ENCODE measurements at places on chromosomes 11 and 22.

- DNase-seq = peak; percentile 83
These were observed at the start of gene ZC3H7B for GRCh38 chr22:41301085-41302020. ZC3H7B (plus strand) TSS chr22:41301525; CDS start chr22:41320661, 19,136 bp downstream.

DNA sequence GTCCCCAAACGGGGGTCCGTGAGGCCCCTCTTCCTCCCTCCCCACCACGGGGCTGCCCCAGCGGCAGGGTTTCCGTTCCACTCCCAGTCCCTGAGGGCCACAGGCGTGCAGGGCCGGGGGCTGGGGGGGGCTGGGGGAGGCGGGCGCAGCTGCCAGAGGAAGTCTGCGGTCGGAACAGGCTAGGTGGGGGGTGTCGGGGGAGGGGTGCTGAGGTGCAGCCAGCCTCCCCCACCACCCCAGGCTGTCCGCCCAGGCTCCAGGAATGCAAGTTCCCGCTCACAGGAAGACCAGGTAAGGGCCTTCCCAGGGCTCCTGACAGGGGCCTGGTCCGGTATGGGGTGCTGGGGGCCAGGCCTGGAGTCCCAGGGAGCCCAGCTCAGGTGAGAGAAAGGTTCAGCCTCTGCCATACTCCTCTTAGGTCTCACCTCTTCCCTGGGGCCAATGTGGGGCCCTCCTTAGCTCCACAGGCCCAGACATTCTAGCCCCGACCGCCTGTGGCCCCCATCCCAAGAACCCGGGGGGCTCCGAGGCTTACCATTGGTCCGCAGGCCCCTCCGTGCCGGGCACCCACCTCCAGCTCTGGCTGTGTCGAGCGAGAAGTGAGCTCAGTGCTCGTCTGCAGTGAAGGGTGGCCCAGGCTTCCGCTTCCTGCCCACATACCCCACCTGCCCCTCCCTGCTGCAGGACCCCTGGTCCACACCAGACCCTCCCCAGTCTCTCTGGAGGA is at the start of gene PTPRCAP:
PTPRCAP (minus strand) TSS at position 601 of the 727 bp plus-strand sequence; CDS start at position 538, 63 bp downstream.
- DNase-seq = no peak

- no peak for DNase-seq
These were observed 11.6 kb downstream of the RIBC2 start for GRCh38 chr22:45425101-45425500.

- DNase-seq = no peak
These were observed 1652.8 kb downstream of the LRRC4C start for GRCh38 chr11:39806652-39807051.

GRCh38 chr22:37248251-37248650 is 4.2 kb upstream of the RAC2 start:
- no peak for DNase-seq

- DNase-seq = no peak
These were observed 56.9 kb downstream of the USP47 start for GRCh38 chr11:11898648-11899047.

DNA sequence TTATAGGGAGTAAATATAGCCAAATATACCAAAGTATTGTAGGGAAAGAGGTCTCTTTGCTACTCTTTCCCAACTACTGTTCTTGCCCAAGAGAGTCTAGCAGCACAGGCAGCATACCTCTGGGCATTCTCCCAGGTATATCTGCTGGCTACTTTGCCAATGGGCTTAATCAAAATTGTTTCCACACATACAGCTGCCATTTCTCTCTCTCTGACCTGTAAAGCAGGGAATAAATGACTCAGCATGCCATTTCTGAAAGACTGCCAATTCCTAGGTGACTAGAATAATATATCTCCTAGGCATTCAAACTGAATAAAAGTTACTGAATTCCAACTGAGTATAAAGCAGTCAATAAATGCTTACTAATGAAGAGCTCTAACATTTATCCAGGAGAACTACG is 44.6 kb downstream of the RDX start:
- DNase-seq = peak; percentile 33

Data from hematopoietic multipotent progenitor cell treated with erythropoietin and hydrocortisone succinate and interleukin-3 and kit ligand, for 15 days (in vitro differentiated cells).